ENCODE measurements at places on chromosomes 11 and 22. TPM values are rescaled to one million over a fixed set of nuclear protein-coding genes. Genes with fewer than 3 reads are reported as not detected.

The ANO1 gene
- 3.0 TPM for total RNA-seq

The DCDC1 gene
- not detected for total RNA-seq

The KRTAP5-8 gene
- total RNA-seq = not detected

The RPLP2 gene
- 670 TPM for total RNA-seq

The ASRGL1 gene
- total RNA-seq = 41.4 TPM

The OR52E8 gene
- total RNA-seq = not detected

The USH1C gene
- total RNA-seq = not detected

The B4GALNT4 gene
- 5.3 TPM for total RNA-seq

The ESAM gene
- total RNA-seq = 465 TPM

DNA sequence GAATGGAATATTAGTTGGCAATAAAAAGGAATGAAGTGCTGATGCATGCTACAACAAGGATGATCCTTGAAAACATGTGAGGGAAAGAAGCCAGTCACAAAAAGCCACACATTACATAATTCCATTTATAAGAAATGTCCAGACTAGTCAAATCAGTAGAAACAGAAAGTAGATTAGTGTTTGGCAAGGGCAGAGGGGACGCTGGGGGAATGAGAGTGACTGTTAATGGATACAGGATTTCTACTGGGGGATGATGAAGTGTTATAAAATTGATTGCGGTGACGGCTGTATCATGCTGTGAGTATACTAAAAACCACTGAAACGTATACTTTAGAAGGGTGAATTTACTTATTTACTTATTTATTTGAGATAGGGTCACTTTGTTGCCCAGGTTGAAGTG is 57.9 kb downstream of the C11orf58 start:
- DNase-seq = no peak

GRCh38 chr11:94781837-94782236 is 13.7 kb downstream of the AMOTL1 start:
- no peak for DNase-seq

DNA sequence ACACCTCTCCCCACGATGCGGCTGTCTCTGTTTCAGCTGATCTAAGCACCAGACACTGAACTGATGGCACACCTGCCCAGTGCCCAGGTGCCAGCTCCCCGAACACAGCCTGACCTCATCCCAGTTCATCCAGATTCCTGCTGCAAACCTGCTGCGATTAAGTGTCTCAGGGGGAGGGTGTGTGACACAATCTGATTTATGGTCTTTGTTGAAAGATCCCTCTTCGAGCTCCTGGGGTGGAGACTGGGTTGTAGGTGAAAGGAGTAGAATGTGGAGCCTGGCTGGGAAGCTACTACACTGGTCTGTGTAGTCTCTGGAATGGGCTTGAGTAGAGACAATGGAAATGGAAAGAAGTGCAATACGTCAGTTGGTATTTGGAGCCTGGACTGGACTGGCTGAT is 390.3 kb downstream of the SHANK2 start:
- no peak for DNase-seq

DNA sequence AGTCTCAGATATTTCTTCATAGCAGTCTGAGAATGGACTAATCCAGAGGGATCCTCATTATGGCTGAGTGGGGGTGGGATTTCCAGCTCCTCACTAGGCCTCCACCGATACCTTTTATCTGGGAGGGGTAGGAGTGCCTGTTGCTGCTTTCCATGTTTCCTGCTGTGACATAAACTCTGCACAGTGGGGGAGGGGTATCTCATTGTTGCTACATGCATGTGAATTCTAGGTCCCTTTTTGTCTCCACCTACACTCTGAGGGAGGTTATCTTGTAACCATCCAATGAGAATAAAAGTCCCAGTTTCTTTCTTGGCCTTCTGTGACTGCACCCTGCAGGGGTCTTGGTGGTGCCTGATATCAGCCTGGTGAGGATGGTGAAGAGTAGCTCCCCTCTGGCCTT is 60.5 kb downstream of the ADAMTS15 start:
- no peak for DNase-seq

DNA sequence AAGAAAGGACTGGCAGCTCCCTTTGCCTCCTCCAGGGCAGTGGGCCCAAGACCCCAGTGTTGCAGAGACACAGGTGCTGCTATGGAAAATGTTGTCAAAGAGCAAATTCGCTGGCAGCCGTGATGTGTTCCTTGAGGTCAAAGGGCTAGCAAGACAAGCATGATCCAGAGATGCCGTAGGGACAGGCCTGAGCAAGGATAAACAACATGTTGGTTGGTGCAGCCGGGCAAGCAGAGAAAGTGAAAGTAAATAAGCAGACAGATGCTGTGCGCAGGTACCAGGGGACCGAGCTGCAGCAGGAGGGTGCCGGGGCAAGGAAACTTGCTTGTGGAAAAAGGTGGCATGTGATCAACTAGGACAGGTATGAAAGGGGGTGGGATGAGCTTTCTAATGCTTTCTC is 125.5 kb upstream of the NECTIN1 start:
- no peak for DNase-seq

DNA sequence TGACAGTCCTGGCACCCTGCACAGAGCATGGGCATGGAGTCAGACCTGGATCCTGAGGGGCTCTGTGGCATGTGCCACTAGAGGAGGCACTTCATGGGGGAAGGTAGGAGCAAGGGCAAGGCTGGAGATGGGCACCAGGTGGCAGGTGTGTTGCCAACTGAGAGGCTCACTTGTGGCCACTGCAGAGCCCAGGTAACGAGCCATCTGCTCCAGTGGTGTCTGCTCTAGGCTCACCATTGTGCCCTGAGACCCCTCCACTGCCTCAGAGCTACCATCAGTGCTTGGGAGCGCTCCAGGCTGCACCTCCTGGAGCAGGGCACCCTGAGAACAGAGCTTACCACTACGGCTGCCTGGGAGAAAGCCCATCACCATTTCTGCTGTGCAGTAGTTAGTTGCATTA is 1.3 kb upstream of the ZDHHC8 start:
- DNase-seq = no peak

DNA sequence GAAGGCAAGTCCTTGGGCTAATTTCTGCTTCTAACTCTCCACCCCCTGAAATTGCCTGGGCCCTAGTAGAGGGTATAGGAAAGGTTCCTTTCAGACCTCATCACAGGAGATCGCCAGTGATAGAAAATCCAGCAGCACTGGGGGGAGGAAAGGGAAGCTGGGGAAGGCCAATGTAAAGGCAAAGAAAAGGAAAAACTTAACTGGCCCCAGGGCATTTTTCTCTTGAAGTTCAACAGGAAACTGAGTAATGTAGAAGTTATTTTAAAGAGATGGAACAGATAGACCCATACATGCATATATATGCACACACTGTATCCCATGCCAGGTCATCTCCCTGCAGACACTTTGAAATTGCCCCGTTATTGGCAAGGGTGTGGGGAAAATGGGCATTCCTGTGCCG is 134.0 kb downstream of the TRIM44 start:
- DNase-seq = peak; percentile 63

DNA sequence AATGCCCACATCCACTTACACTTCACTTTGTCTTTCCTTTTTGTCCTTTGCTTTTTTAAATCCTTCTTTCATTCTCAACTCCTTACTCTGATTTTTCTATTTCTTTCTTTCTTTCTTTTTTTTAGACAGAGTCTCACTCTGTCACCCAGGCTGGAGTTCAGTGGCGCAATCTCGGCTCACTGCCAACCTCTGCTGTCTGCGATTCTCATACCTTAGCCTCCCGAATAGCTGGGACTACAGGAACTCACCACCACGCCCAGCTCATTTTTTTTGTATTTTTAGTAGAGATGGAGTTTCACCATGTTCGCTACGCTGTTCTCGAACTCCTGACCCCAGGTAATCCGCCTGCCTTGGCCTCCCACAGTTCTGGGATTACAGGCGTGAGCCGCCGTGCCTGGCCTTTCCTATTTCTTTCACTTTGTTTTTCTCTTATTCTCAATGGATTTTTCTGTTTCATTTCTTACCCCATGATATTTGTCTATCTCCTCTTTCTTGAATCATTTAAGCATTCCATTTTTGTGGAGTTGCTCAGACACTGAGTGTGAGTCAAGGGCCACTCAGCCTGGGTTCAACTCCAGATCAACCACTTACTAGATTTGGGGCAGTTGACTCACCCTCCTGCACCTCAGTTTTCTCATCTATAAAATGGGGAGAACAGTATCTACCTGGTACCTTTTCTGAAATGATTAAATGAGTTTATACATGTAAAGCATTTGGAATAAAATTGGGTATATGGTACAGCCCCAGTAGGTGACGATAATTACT is 7.6 kb downstream of the KCNJ5 start:
- DNase-seq = no peak

DNA sequence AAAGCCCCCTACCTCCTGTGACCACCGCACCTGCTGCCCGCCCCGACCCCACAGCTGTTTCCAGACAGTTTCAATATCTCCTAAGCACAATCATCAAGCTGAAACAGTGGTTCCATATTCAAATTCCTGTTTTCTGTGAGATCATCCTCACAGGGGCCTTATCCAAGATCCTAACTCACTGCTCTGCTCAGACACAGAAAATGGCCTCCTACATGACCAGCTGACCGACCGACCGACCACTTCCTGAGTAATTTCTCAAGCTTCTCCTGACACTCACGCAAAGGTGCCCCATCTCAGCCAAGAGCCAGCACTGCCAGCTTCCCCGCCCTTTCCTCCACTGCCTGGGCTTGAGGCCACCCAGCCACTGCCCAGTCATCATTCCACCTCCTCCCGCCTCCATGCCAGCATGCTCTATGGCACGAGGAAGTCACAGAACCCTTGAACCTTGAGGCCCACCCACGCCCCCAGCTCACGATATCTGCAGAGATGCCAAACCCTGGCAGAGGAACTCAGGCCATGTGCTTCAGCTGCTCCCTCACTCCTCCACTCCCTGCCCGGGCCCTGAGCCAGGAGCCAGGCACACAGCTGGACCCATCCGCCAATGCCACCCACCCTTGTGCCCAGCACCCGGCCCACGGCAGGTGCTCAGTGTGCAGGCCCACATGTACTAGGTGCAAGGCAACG is 14.0 kb downstream of the KIAA0930 start:
- DNase-seq = no peak

DNA sequence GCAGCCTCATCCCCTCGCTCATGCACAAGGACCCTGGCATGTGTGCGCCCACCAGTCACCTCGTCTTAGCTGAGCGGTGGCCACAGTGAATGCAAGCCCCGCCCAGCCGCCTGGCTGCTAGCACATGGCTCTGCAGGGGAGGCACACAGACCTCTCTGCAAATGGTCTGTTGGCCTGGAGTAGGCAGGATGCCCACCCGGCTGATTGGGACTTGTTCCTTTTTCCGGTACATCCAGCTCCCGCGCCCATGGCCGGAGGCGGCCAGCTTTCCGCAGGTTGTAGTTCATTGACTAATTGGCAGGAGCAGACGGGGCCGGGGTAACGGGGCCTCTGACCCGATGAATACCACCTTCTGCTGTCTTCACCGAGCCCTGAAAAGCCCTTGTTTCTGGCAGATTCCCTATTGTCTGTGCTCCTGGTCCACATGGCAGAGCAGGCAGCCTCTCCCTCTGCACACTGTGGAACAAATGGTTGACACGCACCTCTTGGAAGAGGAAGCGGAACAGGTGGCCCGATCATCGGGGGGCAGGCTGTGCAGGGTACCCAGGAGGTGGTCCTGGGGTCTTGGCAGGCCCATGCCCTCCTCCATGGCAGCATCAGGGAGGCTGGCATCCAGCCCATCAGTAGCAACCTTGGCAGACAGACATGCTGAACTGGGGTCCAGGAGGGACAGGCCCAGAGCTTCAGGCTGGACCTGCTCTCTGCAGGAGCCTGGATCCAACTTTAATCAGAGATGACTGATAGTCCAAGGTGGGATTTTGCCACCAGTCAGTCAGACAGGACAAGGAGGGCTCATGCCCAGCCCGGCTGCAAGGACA is 1512.0 kb downstream of the BRD1 start:
- DNase-seq = no peak

DNA sequence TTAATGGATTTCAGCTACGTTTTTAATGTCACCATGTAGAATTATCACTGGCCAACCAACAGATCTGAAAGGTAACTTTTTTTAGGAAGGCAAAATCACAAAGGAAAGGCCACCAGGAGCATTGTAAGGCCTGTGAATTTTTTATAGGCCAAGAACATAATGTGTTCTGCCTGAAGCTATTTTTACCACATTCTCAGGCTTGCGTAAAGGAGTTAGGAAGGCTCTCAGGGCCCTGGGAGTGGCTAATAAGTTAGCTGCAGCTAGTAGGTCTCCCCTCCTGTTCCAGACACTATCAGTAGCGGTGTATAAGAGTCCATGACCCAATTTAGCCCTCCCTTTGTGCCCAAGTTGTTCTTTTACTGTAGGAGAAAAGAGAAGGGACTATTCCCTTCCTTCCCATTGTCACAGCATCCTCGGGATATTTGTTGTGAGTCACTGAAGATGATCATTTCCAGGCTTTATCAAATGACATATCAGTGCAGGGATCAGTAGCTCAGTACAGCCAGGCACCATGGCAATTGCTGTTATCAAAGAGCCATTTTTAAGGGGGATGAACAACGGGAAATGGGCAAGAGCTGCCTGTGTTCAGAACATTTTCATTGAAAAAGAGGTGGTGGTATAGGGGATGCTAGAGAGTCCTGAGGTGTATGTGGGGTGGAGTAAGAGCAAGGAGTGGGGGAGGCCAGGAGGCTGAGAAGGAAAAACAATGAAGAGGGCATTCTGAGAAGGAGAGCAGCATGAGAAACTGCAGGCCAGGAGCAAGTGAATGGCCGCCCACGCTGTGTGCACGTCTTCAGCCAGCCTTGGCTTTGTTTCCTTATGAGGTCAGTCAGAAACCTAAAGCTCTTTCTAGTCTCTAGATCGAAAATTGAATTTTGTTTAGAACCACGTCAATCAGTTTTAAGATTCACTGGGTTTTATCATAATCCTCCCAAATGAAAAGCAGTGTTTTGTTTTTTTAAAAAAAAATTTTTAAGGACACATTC is 940.3 kb downstream of the NTM start:
- DNase-seq = no peak

- DNase-seq = no peak
Measured at GRCh38 chr11:42085736-42086135, 626.3 kb upstream of the LRRC4C start.

DNA sequence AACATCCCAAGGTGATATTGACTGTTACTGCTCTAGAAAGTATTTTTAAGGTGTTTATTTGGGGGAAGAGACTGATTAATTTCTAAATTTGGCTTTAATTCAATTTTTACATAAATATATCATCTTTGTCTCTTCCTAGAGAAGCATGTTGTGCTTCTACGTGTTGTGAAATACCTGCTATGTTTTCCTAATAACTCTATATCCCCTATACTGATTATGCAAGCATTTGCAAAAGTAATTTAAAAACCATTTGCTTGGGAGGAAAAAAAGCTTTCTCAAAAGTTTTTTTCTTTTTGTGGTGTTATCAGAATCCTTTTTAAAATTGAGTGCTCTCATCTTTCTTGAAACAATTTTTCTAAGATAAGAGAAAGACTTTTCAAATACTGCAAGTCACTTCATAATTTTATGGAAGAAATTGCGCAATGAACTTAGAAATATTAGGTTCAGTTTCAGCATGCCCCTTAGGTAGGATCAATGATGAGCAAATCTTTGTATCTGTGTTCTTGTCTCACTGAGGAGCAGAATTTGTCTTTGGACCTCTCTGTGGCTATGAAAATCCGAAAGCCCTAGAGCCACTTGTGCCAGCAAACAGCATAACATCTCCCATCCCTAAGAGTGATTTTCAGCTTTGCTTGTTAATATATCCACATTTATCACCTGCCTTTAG is 7.4 kb upstream of the BLID start:
- no peak for DNase-seq
